ENCODE measurements at places on chromosomes 2 and 18. TPM values are rescaled to one million over a fixed set of nuclear protein-coding genes. Genes with fewer than 3 reads are reported as not detected.

The WBP1 gene
- total RNA-seq = 41.9 TPM

The MEIS1 gene
- total RNA-seq = 131 TPM

The CXCR2 gene
- not detected for total RNA-seq

The OSR1 gene
- 3.9 TPM for total RNA-seq

The DOK1 gene
- total RNA-seq = 35.0 TPM

The UGT1A8 gene
- total RNA-seq = 0.12 TPM

The TOGARAM2 gene
- total RNA-seq = 0.11 TPM

The GALNT5 gene
- total RNA-seq = 7.2 TPM

The VWC2L gene
- under 0.01 TPM for total RNA-seq

The METAP1D gene
- 6.6 TPM for total RNA-seq

The SERPINB7 gene
- total RNA-seq = 136 TPM

The POTEJ gene
- not detected for total RNA-seq

The SEPTIN10 gene
- 110 TPM for total RNA-seq

All from uterine smooth muscle cell (primary cell).